Spinal cord (tissue), 10 donors: ENCODE measurements at places on chromosomes 7 and 10. TPM values are rescaled to one million over a fixed set of nuclear protein-coding genes. Genes with fewer than 3 reads are reported as not detected.
A peak's percentile ranks its signal among the peaks of the same experiment; 100 is the strongest.

Gene GPC2
- polyA plus RNA-seq, result 53.6 TPM

DNA sequence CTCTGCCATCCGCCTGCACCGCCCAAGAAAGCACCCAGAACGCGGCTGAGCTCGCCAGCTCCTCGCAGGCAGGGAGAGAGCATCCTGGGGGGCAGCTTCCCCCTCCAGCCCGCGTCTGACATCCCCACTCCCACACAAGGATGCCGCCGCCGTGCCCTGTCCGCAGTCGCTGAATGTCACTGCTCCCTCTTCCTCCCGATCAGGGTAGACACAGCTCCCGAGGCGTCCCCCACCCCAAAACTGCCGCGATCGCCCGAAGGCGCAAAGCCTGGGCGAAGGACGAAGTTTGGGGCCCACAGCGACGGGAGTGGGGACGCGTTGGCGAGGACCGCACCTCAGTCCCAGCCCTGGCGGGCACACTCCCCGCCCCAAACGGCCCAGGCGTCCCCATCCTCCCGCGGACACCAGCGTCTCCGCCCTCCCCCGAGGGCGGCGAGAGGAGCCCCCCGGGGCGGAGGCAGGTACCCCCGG is 1.5 kb upstream of the KAT6B start:
- peaks cover 28% of the 10 kb centered on the region for H3K4me1 ChIP-seq
- no peaks in the 10 kb centered on the region for H3K27me3 ChIP-seq
- H3K27ac ChIP-seq, result peak overlapping the region; percentile 92

DNA sequence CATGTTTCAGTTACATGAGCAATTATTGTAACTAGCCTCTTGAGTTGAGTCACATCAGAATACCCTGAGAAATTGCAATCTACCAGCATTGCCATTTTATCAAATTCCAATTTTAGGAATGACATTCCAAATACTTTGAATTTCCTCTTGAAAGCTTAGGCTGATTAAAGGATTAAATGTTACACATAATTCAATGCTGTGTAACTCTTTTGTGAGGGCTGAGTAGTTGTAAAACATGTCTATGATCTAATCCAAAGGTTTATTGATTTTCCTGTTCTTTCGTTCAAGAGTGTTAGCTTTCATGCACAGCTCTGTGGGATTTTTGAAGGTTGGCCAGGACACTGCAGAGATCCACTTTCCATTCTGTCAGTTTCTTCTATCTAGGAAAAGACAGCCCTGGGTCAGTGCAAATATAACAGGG is 193.1 kb downstream of the SORCS1 start:
- DNase-seq, result peak; percentile 42
- H3K4me3 ChIP-seq, result no peak overlapping the region
- H3K4me1 ChIP-seq, result no peaks in the 10 kb centered on the region
- H3K36me3 ChIP-seq, result no peaks in the 10 kb centered on the region

Gene GFRA1
- polyA plus RNA-seq, result 50.1 TPM

Gene ODAD2
- polyA plus RNA-seq, result 3.9 TPM

GRCh38 chr10:47300429-47300931 is 483 bp downstream of the GDF10 start:
- H3K27ac ChIP-seq, result no peak overlapping the region
- no peak for DNase-seq
- peak overlapping the region; percentile 37 for H3K4me3 ChIP-seq
- peaks cover 43% of the 10 kb centered on the region for H3K4me1 ChIP-seq

Gene MBL2
- not detected for polyA plus RNA-seq

Gene NAT16
- 6.9 TPM for polyA plus RNA-seq

DNA sequence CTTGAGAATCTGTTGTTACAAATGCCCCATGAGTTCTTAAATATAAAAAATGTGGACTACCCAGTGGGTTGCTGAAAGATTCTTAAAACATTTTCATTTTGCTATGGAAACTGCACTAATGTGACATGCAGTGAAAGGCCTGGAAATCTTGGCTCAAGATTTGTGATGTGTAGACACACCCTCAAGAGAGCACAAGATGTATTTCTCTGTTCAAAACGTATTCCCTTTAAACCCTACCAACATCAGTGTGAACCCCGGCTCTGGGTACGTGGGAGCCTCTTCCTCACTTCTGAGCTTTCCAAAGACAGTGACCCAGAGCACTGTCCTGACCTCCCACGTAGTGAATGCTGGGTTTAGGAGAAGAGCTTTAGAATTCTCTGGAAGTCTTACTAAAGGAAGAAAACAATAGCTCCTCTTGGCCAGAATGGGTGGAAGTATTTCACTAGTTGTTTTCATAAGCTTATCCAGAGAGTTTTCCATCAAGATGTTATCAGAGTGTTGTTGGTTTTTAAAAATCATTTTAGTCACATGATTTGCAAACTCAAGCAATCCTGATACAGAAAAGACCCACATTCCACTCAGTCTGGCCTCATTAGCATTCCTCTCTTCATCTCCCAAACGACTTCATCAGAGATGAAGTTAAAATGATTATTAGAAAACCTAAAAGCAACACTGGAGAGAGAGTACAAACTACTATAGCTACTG is 81.5 kb upstream of the AFAP1L2 start:
- no peak overlapping the region for H3K4me3 ChIP-seq
- H3K4me1 ChIP-seq, result peaks cover 15% of the 10 kb centered on the region
- no peaks in the 10 kb centered on the region for H3K27me3 ChIP-seq
- no peak for DNase-seq

GRCh38 chr10:42981358-42982236 is 95.3 kb upstream of the RET start:
- H3K4me1 ChIP-seq, result peaks cover 14% of the 10 kb centered on the region
- no peaks in the 10 kb centered on the region for H3K36me3 ChIP-seq
- no peak overlapping the region for H3K4me3 ChIP-seq
- H3K27me3 ChIP-seq, result no peaks in the 10 kb centered on the region
- H3K27ac ChIP-seq, result no peak overlapping the region
- DNase-seq, result no peak

Gene HBP1
- polyA plus RNA-seq, result 47.6 TPM

DNA sequence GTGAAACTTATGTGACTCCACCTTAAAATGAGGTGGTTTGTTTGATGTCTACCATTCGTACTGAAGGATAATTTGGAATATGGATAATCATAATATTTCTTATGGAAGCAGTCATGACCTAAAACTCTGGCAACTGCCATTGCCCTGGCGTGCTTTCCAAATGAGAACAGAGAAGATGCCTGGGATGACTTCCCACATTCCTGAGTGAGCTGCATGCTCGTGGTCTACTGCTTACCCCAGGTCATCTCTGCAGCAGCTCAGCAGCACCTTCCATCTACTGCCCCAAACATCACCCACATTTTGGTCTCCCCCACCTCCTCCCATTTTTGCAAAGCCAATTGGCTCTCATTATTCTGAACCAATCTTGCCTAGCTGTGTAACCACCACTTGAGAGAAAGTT is 40.1 kb downstream of the LYZL1 start:
- H3K4me1 ChIP-seq, result no peaks in the 10 kb centered on the region
- H3K27me3 ChIP-seq, result peaks cover 2% of the 10 kb centered on the region
- H3K27ac ChIP-seq, result no peak overlapping the region
- no peak overlapping the region for H3K4me3 ChIP-seq
- H3K36me3 ChIP-seq, result no peaks in the 10 kb centered on the region
- no peak for DNase-seq

- DNase-seq, result no peak
- H3K27me3 ChIP-seq, result no peaks in the 10 kb centered on the region
- no peak overlapping the region for H3K4me3 ChIP-seq
- peaks cover 4% of the 10 kb centered on the region for H3K36me3 ChIP-seq
Measured at GRCh38 chr7:134662166-134662870, 15.7 kb downstream of the BPGM start.

- no peaks in the 10 kb centered on the region for H3K27me3 ChIP-seq
- H3K4me3 ChIP-seq, result no peak overlapping the region
- no peaks in the 10 kb centered on the region for H3K4me1 ChIP-seq
- no peak overlapping the region for H3K27ac ChIP-seq
- no peak for DNase-seq
Measured at GRCh38 chr7:55898287-55898686, 11.0 kb downstream of the ZNF713 start.
